ENCODE measurements at places on chromosomes 6 and 20.

GRCh38 chr6:43310134-43310533, 1.5 kb upstream of the CRIP3 start:
- no peak for DNase-seq

DNA sequence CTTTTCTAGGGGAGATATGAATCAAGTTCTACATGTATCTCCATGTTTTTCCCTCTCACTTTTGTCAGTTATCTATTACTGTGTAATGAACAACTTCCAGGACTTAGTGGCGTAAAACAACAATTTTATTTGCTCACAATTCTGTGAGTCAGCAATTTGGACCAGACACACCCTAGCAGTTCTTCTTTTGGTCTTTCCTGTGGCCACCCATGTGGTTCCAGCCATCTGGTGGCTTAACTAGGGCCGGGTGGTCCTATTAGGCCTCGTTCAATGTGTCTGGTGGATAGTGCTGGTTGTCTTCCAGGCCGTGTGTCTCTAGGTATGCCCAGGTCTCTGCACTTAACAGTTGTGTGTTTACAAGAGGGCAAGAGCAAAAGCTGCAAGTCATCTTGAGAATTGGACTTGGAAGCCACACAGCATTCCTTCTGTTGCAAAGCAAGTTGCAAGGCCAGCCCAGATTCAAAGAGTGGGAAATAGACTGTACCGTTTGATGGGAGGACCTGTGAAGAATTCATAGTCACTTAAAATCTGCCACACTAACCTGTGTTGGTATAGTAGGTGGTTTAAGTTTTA, 20.8 kb upstream of the SLC35D3 start:
- DNase-seq, result no peak

GRCh38 chr6:107786709-107787588, 37.2 kb downstream of the SCML4 start:
- DNase-seq, result peak; percentile 62

- DNase-seq, result no peak
These were observed 7.4 kb downstream of the ADRM1 start for GRCh38 chr20:62309947-62310756.

DNA sequence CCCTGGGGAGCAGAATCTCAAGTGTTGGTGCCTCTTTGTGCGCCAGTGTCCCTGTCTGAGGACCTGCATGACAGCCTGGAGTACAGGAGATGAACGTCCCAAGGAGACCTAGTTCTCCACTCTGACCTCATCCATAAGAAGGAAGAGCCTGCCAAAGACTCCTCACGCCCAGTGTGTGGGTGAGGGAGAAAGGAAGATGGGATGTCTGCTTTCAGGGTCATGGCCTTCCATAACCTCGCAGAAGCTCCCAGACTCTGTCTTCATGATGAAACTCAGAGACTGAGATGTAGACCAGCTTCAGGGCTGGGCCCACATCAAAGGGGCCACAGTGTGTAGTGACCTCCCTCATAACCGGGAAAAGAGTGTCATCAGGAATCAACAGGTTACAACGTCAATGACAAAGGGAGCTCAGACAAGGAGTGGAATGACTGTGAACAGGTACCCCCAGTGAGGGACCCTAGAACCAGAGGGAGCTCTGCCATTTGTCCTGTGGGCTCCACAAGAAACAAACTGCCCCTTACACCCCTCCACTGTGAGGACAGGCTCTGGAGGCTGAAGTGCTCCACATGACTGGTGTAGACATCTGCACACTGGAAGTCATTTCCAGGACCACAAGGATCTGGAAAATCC, 8.1 kb downstream of the HLA-DQB1 start:
- no peak for DNase-seq
